T-helper 2 cell (primary cell): ENCODE measurements at places on chromosomes 2 and 18.
A peak's percentile ranks its signal among the peaks of the same experiment; 100 is the strongest.

- DNase-seq: no peak
Observed at GRCh38 chr18:49588971-49589370, 27.1 kb downstream of the LIPG start.

- DNase-seq: no peak
Observed at GRCh38 chr18:79940814-79941472, 10.5 kb downstream of the SLC66A2 start.

- no peak for DNase-seq
Observed at GRCh38 chr2:3490191-3491170, 28.9 kb downstream of the ADI1 start.

DNA sequence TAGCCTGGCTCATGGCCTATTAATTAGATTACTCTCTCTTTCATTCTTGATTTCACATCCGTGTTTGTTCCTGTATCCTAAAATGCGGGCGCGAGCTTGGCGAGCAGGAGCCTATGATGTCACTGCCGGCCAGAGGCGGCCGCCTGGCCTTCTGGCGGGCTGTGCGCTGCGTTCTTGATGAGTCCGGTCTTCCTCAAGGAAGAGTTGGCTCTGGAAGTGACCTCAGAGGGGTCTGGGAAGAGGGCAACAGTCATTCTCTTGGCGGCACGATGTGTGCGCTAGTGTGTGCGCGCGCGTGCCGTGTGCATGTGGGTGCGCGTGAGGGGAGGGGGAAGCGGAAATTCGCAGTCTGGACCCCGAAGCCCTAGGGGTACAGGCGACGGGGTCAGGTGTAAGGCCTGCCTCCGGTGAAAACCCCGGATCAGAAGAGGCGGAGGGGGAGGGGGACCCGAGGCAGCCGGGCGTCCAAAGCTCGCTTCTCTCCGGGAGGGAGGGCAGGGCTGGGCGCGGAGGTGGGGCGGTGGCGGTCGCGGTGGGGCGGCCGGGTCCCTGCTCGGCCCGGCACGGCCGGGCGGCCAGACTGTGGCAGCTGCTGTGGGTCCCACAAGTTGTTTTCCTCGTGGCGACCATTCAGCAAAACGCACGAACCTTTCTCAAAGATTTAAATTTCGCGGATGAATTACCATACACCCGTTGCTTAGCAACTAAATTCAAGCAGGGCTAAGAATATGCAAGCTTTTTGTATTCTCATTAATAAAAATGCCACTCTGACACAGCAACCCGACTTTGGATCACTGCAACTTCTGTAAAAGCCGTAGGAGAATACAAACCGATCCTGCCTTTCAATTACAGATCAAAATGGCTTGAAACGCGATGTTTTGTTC is 8.4 kb downstream of the POU3F3 start:
- DNase-seq: no peak

DNA sequence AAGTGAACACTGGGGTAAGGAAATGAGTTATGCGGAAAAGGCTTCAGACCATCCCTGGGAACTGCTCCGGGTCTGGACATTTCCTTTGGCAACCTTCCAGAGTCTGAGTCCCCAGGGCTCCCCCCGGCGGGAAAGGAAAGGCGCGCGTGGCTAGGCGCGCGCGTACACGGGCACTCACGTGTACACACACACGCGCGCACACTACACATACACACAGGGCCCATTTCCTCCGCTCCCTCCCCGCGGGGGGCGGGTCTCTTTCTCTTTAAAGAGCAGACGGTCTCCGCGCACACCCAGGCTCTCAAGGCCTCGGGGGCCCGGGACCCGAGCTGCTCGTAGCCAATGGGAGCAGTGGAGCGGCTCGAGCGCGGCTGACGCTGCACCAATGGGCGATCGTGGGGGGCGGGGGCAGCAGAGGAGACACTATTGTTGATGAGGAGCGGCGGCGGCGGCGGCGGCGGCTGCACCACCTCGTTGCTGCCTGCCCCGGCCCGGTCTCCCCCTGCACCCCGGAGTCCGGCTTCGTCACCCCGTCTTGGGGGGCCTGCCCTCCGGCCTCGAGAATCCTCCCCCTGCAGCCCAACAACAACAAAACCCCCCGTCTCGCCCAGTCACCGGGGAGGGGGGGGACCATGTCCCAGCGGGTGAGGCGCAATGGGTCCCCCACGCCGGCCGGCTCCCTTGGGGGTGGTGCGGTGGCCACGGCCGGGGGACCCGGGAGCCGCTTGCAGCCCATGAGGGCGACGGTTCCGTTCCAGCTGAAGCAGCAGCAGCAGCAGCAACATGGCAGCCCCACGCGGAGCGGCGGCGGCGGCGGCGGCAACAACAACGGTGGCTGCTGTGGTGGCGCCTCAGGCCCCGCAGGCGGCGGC is at the start of gene FAM117B:
Gene FAM117B (plus strand): TSS at position 414 of the 872 bp plus-strand sequence. CDS start 219 bp downstream, at position 633.
- DNase-seq: peak; percentile 96

- DNase-seq: no peak
Observed at GRCh38 chr2:23762141-23762540, 164.8 kb downstream of the ATAD2B start.

DNA sequence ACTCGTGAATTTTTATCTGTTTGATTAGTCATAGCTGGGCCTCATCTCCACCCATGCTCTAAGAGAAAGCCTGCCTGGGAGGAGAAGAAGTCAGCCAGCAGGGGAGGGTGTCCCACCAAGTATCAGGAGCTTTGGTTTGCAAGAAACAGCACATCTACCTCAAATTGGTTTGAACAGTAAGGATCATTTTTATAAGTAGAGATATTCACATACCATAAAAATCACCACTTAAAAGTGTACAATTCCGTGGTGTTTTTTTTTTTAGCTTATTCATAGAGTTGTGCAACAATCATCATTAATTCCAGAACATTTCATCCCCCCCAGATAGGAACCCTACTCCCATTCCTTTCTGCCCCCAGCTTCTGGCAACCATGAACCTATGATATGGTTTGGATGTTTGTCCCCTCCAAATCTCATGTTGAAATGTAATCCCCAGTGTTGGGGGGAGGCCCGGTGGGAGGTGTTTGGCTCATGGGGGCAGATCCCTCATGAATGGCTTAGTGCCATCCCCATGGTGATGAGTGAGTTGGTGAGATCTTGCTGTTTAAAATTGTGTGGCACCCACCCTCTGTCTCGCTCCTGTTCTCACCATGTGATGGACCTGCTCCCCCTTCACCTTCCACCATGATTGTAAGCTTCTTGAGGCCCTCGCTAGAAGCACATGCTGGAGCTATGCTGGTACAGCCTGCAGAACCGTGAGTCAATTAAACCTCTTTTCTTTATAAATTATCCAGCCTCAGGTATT is 36.2 kb upstream of the HS6ST1 start:
- no peak for DNase-seq

DNA sequence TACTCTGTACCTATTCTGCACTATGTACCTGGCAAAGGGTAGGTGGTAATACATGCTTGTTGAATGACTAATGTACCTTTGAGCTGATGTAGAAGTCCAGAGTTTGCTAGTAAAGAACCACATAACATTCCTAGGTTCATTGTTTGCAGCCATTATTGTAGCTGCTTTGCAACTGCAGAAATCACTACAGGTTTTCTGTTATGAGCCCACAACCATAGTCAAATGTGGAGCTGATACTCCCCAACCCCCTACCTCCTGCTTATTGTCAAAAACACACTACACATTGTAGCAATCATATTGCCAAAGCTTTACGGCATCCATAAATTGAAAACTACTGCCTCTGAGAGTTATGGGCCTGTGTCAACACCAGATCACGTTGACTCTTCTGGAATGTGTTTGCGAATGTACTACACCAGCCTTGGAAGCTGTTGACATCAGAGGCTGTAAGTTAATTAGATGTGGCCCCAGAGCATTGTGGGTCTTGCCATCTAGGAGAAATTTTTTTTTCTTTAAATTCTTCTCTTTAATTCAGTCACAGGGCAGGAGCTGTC is 187.0 kb downstream of the AGPS start:
- no peak for DNase-seq

GRCh38 chr2:50748671-50749070 is 283.3 kb downstream of the NRXN1 start:
- no peak for DNase-seq

- DNase-seq: no peak
Observed at GRCh38 chr2:227990937-227991336, 119.5 kb downstream of the DAW1 start.

DNA sequence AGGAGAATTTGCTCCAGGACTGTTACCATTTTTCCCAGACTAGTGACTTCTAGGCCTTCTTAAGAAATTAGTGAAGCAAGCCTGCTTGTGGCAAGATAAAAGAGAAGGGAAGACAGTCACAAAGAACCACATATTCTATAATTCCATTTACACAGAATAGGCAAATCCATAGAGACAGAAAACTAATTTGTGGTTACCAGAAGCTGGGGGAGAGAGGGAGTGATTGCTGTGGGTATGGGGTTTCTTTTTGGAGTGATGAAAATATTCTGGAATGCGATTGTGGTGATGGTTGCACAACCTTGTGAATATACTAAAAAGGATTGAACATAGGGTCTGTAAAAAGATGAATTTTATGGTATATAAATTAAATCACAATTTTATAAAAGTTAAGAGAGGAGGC is 37.5 kb upstream of the SIX2 start:
- DNase-seq: no peak

DNA sequence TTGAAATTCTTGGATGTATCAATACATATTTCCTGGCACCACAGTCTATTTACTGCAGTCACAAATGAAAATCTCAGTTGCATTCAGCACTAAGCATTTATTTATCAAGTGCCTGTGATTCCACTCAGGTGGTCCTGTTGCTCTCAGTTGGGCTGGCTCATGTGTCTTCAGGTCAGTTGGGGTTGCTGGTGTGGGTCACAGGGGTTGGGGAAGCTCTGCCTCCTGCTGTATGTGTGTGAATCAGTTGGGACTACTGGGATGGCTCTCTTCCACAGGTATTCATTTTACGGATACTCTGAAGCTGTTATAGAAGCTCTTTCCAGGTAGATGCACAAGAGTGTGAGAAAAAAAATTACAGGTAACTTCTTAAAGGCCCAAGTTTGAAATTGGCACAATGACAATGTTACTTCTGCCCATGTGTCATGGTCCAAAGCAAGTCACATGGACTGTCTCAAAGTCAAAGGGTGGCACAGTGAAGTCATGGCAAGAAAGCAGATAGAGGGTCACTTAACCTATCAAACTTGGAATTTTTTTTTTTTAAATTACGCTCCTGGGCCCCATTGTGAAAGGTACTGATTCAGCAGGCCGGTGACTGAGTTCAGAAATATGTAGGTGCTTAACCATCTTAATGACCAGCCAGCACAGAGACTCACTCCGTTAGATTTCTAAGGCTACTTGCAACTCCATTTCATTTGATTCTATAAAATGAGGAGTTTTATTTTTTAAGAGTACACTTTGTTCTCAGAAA is 249.2 kb upstream of the GCFC2 start:
- no peak for DNase-seq

- DNase-seq: no peak
Observed at GRCh38 chr18:46715062-46715461, 41.8 kb downstream of the ST8SIA5 start.

DNA sequence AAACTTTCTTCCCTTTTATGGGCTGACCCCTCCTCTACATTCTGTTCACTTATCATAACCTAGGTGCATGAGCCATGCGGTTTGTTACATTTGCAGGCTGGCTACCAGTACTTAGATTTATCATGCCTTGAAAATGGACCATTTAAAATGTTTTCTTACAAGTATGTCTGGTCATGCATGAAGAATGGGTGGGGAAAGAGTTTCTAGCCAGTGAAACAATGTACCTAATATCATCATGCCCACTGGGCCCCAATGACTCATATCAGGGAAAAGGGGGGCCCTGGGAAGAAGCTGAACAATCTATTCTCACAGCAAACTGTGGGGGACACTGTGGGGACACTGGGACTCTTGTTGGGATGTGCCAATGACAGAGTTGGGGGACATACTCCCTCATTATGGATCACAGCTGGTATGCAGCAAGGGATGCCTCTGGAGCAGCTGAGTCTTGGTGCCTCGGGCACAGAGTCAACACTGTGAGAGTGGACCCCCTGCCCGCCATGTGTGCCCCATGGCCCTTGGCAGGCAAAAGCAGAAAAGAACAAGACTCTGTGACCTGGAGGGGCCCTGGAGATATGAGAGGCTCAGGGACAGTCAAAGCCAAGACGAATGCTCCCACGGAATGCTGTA is 156.3 kb downstream of the ZNF516 start:
- DNase-seq: no peak

GRCh38 chr2:47065771-47066380 is 89.2 kb downstream of the STPG4 start:
- DNase-seq: no peak

DNA sequence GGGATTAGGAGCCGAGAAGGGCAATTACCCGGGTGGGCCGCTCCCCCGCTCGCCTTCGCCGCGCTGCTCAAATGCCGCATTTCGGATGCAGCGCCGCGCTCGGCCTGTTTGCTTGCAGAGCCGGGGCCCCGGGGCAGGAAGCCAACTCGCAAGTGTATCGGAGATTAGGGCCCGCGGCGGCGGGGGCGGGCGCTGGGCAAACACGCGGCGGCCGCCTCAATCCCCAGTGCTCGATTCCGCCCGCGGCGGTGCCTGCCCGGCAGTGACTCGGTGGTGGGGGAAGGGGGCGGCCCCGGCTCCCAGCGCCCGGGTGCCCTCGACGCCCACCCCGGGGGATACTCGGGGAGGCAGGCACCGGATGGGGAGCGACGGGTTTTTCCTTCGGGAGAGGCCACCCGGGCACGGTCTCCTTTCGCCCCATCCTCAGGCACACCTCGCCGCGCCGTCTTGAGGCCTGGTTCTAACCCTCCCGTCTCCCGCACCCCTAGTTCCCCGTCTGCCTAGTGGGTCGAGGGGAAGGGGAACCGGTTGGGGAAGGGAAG is 26.6 kb upstream of the NOTO start:
- peak; percentile 51 for DNase-seq

GRCh38 chr18:30970196-30970816 is 72.2 kb downstream of the DSC3 start:
- DNase-seq: peak; percentile 3

GRCh38 chr2:201257381-201257955 is 2.9 kb upstream of the CASP8 start:
- peak; percentile 71 for DNase-seq

DNA sequence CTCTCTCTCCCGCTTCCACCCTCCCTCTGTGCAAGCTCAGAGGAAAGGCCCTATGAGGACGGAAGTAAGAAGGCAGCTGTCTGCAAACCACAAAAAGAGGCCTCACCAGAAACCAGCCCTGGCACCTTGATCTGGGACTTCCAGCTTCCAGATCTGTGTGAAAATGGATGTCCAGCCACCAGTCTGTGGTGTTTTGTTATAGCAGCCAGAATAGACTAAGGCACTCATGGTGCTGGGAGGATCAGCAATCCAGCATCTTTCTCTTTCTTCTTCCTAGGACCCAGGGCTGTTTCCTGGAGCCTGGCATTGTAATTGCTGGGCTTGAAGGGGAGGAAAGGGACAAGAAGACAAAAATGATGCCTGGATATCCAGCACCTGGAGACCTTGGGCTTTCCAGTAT is 122.5 kb downstream of the SOCS6 start:
- DNase-seq: no peak
